NCI-H1092 treated with DMSO at 0.1 percent for 48 hours (cell line): ENCODE measurements at places on chromosomes 3 and 15.

- DNase-seq: no peak
Observed at GRCh38 chr3:110579840-110580550, 491.6 kb upstream of the NECTIN3 start.

- DNase-seq: no peak
Observed at GRCh38 chr3:39188271-39189149, 3.9 kb downstream of the XIRP1 start.

DNA sequence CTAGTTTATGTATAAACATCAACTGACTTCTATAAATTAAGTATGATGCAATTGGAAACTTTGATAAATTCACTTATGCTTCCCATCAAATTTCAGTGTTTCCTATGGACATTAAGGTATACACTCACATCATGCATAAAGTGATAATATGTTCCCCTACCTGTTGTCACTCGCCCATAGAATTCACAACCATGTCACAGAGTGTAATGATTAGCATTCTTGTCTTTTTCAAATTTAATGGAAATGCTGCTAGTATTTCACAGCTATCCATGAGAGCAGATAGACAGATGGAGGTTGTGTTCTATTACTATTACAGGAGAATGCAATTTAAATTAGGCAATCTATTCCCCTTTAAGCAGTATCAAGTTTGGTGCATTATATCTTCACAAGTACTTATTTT, 984 bp downstream of the PLSCR4 start:
- no peak for DNase-seq

DNA sequence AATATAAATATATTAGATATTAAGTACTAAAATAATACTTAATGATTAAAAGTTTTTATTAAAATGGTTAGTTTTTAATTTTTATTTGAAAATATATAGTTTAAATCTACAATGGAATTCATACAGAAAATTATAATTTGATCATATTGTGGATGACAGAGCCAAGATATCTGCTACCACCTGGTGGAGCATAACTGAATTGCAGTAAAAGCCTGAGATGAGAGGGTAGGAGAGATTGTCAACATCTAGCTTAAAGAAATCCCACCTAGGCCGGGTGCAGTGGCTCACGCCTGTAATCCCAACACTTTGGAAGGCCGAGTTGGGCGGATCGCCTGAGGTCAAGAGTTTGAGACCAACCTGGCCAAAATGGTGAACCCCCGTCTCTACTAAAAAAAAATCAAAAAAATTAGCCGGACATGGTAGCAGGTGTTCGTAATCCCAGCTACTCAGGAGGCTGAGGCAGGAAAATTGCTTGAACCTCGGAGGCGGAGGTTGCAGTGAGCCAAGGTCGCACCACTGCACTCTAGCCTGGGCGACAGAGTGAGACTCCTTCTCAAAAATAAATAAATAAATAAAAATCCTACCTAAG, 25.1 kb upstream of the CSTA start:
- DNase-seq: no peak

DNA sequence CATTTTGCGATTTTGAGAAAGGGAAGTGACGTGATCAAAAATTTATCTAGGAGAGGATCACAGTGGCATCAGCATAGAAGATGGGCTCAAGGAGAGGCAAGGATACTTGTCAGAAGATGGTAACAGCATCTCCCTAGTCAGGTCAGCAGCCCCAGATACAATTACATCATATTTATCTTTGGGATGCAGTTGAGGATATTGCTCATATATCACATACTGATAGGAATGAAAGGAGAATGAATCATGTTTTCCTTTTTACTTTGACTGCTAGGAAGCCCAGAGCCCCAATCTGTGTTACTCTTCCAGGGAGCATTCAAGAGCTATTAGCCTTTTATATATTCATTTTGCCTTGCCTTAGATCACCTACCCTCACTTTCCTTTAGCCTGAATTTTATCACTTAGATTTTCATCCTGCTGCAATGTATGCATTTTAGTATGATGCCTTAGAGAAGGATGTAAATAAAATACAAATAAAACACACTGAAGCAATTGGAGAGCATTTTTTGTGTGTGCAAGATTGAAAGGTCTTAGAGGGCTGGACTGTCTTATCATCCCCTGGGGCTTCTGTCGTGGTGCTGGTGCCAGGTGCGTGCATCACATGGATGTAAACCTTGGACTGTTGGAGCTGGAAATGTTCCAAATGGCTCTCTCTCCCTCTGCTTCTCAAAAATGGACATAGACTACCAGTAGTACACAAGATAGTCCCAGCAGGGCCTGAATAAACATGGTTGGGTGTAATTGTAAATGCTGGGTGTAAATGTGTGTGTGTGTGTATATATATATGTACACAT, 40.3 kb downstream of the CORO2B start:
- DNase-seq: peak; percentile 78

DNA sequence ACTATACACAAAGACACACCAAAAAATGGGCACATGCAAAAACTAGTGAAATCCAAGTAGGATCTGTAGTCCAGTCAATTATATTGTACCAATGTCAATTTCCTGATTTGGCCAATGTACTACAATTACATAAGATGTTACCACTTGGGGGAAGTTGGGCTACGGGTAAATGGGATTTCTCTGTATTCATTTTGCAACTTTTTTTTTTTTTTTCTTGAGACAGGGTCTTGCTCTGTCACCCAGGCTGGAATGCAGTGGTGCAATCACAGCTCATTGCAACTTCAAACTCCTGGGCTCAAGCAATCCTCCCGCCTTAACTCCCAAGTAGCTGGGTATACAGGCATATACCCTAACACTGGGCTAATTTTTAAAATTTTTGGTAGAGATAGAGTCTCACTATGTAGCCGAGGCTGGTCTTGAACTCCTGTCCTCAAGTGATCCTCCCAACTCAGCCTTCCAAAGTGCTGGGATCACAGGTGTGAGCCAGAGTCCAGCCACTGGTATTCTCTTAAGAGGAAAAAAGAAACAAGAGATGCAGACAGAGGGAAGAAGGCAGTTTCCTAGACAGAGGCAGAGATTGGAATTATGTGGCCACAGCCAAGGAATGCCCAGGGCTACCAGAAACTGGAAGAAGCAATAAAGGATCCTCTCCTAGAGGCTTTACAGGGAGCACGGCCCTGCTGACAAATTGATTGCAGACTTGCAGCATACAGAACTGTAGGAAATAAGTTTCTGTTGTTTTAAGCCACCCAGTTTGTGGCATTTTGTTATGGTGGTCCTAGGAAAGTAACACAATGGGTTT, 33.3 kb downstream of the TFDP2 start:
- DNase-seq: no peak

DNA sequence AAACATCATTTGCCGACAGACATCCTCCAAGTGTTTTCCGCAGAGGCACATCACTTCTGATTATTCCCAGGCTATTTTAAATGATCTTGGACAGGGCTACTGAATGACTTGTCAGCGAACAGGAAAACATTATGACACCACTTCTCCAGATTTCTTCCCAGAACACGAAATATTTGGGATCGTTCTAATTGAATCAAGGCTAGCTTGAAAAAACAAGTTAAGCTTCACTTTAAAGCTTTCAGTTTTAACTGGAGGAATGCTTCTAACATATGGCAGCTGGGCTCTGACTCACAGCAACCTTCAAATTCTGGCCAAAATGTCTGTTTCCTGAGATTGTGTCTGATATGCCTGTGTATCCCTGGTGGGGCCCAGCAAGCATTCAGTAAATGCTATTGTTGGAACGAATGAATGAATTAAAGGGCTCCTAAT, 127.0 kb upstream of the ICE2 start:
- DNase-seq: no peak

- DNase-seq: peak; percentile 45
Observed at GRCh38 chr3:122942937-122943827, 84.4 kb downstream of the SEMA5B start.

GRCh38 chr3:194161131-194162045, 25.4 kb downstream of the HES1 start:
- no peak for DNase-seq

DNA sequence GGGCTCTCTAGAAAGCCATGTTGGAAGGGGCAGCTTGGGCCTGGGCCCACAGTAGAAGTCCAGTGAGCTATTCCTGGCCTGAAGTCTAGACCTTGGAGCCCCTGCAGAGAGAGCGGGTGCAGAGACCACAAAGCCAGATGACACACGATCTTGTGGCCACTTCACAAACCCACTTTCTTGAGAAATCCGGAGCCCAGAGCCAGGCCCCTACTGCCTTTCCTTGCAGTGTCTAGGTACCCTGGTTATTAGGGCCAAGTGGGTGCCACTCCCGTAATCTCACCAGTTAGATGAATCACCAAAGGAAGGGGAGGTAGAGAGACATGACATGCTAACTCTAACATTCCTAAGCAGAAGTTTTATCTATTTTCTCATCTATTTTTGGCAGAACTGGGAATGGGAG, 72.5 kb upstream of the ADAMTSL3 start:
- DNase-seq: no peak

DNA sequence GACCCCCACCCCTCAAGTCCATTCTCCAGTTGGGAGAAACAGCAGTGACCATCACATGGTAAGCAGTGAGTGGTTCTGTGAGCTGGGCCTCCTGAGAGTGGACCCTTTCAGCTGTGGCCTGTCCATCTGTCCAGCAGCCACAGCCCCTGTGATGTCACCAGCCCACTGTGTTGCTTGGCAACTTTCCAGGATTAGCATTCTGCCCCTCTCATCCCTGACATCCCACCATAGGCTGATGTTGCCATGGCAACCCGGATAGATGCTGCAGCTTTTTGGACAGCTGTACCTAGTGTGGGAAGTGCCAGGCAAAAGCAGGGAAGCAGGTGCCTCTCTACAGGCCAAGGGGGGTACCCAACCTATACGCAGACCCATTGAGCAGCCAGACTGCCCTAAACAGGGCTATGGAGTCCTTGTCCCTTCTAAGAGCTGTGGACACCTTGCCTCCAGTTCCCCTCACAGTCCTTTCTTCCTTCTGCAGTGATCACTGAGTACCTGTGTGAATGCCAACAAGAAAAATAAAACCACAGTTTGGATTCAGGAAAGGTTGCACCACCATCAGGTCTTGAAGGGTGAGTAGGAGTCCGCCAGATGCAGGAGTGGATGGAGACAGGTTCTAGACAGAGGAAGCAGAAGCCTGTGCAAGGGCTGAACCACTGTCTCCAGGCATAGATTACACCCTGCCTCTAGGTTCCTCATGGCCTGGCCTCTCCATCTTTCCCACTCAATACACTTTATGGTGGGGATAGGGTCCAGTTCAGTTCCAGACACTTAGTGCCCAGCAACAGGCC, at the start of gene DNAH1:
TSS of gene DNAH1 (plus strand) at position 343 of the 788 bp plus-strand sequence. CDS start 6,124 bp downstream, outside the sequence.
- DNase-seq: peak; percentile 12

- no peak for DNase-seq
Observed at GRCh38 chr3:131543714-131544113, 40.9 kb upstream of the MRPL3 start.

- DNase-seq: no peak
Observed at GRCh38 chr3:195868336-195868865, 40.0 kb downstream of the TNK2 start.

DNA sequence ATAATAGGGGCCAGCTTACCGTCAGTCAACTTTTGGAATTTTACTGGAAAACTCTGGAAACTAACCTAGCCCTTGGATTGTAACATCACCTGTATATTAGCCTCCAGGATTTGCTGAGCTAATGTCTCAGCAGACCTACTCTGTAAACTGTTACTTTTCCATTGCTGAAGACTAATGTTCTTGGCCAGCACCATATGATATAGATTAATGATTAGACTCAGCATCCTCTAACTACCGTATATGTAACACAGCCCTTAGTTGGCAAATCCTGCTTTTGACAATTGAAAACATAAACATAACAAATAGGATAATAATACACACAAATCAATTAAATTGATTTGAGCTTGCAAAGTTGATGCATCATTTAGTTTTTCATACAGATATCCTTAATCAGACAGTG, 26.6 kb upstream of the GBE1 start:
- DNase-seq: no peak

GRCh38 chr3:136251511-136251910, 1.4 kb downstream of the PCCB start:
- peak; percentile 30 for DNase-seq

GRCh38 chr3:193853511-193854219, 260.7 kb downstream of the OPA1 start:
- no peak for DNase-seq

GRCh38 chr3:190597291-190597690, 83.4 kb downstream of the IL1RAP start:
- no peak for DNase-seq

GRCh38 chr15:44588541-44588940, 51.6 kb downstream of the EIF3J start:
- no peak for DNase-seq

- DNase-seq: peak; percentile 38
Observed at GRCh38 chr15:36501063-36501678, 78.3 kb upstream of the CDIN1 start.

GRCh38 chr15:77419836-77420609, at the start of gene PEAK1:
Gene PEAK1, minus strand, starts transcription at chr15:77420104. Its CDS starts 238,178 bp downstream, at chr15:77181926.
- DNase-seq: peak; percentile 94

- no peak for DNase-seq
Observed at GRCh38 chr3:128145279-128145678, 8.0 kb upstream of the EEFSEC start.

DNA sequence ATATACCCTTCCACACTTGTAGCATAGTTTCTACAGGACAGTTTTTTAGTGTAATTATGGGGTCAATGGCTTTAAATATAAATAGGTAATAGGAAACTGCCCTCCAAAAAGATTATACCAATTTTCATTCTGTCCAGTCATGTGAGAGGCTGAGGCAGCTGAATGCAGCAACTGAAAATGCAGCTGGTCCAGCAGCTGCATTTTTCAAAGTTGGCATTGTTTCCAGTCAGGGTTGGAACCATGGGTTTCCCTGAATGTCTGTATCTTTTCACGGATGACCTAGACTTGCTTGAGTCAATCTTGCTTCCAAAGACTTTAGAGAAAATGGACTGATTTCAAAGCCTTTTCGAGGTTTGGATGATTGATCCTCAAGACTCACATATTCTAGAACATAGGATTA, 9.9 kb upstream of the KNL1 start:
- no peak for DNase-seq

- DNase-seq: no peak
Observed at GRCh38 chr3:57077630-57078343, 17.3 kb downstream of the SPATA12 start.

GRCh38 chr15:32717426-32718226, at the start of gene GREM1:
Gene GREM1, plus strand, starts transcription at chr15:32718004. Its CDS starts 12,687 bp downstream, at chr15:32730691.
- no peak for DNase-seq

GRCh38 chr3:175447521-175447920, 588.4 kb downstream of the NAALADL2 start:
- no peak for DNase-seq

DNA sequence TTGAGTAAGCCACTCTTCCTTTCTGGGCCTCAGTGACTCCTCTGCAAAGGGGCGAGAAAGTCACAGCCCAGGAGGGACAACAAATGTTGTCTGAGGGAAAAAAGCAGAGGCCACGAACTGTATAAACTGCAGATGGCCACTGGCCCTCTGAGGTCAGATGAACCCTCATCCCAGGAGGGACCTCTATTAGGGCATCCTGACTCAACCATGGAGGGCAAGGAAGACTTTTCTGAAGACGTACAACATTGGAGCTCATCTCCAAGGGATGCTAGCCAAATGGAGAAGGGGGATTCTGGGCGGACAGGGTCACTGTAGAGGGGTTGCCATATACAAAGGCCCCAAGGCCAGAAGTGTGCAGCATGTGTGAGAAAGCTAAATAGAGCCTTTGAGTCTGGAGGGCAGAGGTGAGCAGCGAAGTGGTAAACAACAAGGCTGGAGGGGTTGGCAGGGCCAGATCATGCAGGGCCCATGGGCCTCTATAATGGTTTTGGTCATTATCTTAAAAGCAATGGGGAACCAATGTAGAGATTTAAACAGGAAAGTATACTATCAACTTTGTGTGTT, 16.7 kb downstream of the GRAMD2A start:
- DNase-seq: no peak

GRCh38 chr3:1908651-1909445, 189.8 kb upstream of the CNTN4 start:
- DNase-seq: no peak
